ENCODE measurements at places on chromosomes 2 and 18.

DNA sequence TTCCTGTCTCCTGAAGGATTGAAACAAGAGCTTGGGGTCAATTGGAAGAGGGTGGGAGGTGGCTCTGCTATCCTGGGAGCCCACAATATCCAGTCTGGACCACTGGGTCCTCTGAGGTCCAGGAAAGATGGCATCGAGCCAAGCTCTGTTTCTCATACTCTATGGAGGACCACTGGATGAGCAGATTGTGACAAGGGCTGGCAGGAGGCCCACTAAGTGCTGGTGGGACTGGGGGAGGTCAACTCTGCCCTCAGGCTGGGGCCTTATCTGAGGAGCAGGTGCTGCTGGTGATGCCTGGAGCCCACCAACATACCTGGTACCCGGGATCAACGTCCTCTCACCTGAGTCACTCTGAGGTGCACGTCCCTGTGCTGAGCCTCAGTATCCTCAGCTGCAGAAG, 142.4 kb downstream of the NDUFA10 start:
- no peak for DNase-seq

DNA sequence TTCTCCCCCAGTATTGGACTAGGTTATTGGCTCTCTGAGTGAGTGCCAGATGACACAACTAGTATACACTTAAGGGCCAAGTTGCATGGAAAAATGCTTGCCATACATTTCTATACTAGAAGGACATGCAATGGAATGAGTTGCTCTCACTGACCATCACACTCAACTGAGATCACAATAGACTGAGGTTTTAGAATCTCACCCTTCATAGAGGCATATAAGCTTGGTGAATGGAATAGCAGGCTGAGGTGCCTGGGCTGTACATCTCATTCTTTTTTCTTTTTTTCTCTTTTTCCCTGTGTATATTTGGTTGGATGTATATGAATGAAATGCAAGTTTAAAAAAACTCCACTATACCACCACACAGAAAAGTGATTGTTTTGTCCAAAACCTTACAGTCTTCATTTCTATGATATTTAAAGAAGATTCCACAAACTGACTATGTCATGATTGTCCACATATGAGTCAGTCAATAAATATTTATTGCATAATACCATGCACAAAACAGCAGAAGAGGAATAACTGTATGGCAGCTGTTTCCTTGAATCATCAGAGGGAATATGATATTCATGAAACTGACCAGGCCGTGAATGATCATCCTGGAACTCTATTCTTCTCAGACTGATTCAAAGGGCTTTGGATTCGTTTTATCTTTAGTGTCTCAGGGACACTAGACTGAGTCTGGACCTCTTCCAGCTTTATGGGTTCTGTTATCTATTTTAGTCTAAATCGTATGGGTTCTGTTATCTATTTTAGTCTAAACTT, 122.6 kb upstream of the STK17B start:
- peak; percentile 96 for DNase-seq

GRCh38 chr2:39991298-39991697, 212.2 kb upstream of the THUMPD2 start:
- peak; percentile 33 for DNase-seq

- no peak for DNase-seq
Measured at GRCh38 chr2:140882671-140883620, 1247.9 kb downstream of the LRP1B start.

GRCh38 chr2:18339326-18339725, 221.1 kb downstream of the RDH14 start:
- no peak for DNase-seq

DNA sequence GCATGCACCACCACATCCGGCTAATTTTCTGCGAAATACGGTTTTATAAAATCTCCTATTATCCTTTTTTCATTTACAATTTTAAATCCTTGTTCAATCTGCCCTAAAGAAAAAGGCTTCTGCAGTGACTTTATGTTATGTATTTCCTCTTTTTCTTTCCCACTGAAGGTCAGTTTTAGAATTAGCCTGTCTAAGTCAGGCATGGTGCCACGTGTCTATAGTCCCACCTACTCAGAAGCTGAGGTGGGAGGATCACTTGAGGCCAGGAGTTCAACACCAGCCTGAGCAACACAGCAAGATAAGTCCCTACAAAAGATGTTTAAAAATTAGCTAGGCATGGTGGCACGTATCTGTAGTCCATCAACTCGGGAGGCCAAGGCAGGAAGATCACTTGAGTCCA, 39.8 kb upstream of the TNFRSF11A start:
- DNase-seq = no peak

- DNase-seq = no peak
Measured at GRCh38 chr2:186737732-186738508, 44.1 kb downstream of the FAM171B start.

DNA sequence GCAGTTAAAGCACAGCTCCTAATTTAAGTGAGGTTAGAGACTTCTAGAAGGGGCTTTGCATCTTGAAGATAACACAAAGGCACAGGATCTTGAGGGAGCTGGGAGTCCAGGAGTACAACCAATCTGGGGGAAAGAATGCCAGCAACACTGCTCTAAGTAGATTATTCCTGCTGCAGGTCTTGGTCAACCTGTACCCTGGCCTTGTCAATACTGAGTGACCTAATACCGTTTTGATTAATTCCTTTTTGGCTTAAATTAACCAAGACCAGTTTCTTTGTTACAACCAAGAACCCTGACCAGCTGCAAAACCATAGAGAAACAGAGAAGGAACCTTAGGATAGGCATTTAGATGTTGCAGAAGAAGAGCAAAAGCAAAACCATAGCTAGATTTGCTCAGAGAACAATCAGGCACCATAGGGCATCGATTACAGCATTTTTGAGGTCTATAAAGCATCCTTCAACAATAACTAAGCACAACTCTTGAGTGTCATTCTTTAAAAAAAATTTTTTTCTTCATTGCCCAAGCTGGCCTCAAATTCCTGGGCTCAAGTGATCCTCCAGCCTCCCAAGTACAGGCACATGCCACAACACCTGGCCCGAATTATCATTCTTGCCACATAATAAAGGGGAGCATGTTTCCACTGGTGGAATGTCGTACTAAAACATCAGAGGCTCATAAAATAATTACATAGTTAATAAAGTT, 6.3 kb downstream of the STARD7 start:
- no peak for DNase-seq

DNA sequence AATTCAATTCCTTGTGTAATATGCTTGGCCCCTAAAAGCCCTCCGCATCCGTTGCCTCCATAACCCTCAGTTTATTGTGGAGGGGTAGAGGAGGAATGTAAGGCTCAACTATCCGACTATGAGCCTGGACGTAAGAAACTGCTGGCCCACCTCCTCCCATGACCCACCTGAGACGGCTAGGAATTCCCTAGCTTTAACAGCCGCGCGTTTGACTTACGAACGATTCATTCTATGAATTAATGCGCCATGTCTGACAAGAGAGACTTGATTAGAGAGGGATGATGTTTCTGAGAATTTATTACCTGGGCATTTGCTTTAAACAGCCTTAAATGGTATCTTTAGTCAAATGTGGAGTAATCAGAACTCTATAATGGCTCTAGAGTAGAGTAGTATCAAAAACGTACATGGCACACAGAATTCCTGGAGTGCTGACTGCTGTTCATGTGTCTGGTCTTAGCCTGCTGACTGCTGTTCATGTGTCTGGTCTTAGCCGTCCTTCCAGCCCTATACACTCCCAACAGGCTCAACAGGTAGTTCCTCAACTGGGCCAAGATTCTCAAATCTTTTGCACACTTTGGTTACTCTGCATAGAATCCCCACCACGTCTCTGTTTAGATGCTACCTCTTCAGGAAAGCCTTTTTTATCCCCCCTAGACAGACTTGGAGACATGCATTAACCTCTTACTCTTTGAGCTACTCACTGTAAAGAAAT, 899 bp upstream of the GFPT1 start:
- no peak for DNase-seq

GRCh38 chr18:13267431-13267873, 48.9 kb downstream of the LDLRAD4 start:
- DNase-seq = no peak

- peak; percentile 95 for DNase-seq
Measured at GRCh38 chr2:48420512-48421197, 109.3 kb upstream of the STON1 start.

- peak; percentile 73 for DNase-seq
Measured at GRCh38 chr2:65128297-65129190, 1.4 kb downstream of the RAB1A start.

GRCh38 chr2:217004656-217005055, 144.8 kb upstream of the TNP1 start:
- DNase-seq = no peak

DNA sequence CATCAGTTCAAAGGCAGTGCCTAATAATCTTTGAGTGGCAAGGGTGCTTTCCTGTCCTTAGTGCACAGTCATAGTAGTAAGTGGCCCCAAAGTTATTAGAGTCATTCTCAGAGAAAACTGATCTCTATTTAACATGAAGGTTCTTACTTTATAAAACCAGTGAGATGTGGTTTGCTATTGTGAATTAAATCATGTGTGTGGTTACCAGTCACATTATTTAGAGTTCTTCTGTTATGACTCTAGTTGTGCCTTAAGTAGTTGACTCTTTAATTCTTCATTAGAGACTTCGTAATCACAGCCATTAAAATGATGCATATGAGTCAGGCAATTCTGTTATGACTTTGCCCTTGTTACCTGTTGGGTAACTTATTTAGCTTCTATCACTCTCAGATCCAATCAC, 1392.9 kb upstream of the ACVR2A start:
- DNase-seq = peak; percentile 4

DNA sequence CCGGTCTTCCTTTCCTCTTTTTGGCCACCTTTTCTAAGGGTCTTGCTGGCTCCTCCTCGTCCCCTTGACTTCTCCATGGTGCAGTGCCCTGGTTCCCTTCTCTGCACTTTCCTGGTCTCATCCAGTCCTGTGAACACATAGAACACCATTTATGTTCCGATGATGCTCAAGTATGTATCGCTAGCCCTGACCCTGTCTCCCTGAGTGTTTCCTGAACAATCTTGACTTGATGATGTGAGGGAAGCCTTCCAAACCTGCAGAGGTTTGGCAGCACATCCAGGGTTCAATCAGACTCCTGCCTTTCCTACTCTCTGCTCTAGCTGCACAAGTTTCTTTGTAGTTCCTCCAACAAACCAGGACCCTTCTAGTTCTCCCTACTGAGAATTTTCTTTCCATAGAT, 132.1 kb downstream of the RGPD3 start:
- no peak for DNase-seq

DNA sequence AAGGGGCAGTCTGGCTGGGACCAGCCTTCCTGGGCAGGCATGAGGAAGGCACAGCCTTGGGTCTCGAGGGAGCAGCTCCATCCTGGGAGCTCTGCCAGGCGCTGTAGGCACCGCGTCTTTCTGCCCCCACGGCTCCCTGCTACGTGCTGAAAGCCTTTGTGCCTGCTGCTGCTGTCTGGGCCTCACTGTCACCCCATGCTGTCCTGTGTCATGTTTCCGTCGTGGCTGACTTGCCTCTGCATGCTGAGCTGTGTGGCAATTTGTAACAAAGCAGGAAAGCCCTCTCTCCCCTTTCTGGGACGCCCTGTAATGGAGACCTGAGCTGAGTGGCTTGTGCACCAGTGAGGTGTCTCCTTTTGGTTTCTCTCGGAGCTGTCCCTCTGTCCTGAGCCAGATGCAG, 152.5 kb downstream of the TSN start:
- DNase-seq = no peak

GRCh38 chr2:223641082-223641481, 38.9 kb upstream of the SCG2 start:
- DNase-seq = peak; percentile 21

DNA sequence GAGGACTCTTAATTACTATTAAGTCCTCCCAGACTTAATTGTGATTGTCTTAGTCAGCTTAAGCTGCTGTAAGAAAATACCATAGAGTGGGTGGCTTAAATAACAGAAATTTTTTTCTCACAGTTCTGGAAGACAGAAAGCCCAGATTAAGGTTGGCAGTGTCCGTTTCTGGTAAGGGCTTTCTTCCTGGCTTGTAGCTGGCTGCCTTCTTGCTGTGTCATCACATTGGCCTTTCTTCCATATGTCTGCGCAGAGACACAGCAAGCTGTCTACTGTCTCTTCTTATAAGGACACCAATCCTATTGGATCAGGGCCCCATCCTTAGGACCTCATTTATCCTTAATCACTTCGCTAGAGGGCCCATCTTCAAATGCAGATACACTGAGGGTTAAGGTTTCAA, 38.5 kb downstream of the ASXL3 start:
- DNase-seq = no peak

DNA sequence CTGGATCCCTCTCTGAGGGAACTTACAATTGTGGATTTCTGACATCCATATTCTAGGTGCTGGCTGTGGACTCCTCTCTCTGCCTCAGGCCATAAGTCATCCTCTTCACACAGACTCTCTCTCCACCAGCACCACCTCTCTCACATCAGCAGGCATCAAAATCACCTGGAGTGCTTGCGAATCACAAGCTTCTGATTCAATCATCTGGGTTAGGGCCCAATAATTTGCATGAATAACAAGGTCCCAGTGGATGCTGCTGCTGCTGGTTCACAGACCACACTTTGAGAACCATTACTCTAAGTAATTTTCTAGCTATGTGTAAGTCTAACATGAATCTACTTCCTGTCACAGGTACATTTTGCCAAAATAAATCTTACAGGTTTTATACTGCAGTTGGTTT, 214.9 kb downstream of the DSEL start:
- DNase-seq = peak; percentile 46

DNA sequence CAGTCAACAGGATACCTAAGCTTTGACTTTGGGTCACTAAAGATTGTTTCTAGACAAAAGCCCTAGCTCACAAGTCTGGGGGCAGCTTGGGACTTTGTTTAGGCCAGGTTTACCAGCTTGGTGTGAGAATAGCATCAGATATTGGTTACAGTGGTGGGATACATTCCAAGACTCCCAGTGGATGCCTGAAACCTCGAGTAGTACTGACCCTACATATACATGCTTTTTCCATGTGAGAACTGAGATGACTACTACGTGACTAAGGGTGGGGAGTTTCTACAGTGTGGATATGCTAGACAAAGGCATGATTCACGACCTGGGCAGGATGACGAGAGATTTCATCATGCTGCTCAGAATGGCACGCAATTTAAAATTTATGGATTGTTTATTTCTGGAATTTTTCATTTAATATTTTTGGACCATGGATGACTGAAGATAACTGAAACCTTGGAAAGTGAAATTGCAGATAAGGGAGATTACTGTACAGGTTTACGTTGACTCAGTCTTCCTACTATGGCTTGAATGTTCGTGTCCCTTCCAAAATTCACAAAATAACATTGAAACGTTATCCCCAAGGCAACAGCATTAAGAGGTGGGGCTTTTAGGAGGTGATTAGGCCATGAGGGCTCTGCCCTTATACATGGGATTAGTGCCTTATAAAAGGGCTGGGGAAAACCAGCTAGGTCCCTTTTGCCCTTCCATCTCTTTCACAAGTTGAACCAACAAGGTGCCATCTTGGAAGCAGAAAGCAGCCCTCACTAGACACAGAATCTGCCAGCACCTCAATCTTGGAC, 50.2 kb upstream of the CTAGE1 start:
- DNase-seq = peak; percentile 99

- peak; percentile 81 for DNase-seq
Measured at GRCh38 chr2:134431838-134432434, 178.1 kb downstream of the MGAT5 start.

All from bronchial epithelial cell (primary cell).